Left colon (tissue), 2 donors: ENCODE measurements at places on chromosomes 11 and 22. TPM values are rescaled to one million over a fixed set of nuclear protein-coding genes. Genes with fewer than 3 reads are reported as not detected.

MUC6 gene
- not detected for total RNA-seq

H19 gene
- 14.2 TPM for total RNA-seq

SCARF2 gene
- total RNA-seq, result 3.2 TPM

APOBEC3H gene
- total RNA-seq, result not detected
